ENCODE measurements at places on chromosomes 13 and 19.

DNA sequence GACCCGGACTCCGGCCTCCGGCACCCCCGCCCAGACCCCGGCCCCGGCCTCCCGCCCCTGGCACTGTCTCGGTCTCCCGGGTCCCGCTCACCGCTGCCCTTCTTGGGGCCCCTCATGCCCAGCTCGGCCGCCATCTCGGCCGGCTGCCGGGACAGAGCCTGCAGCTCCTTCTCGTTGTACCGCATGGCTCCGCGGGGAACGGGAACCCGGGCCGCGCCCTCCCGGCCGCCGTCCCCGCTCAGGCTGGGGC, 140 bp downstream of the PLEKHJ1 start:
- DNase-seq: no peak

DNA sequence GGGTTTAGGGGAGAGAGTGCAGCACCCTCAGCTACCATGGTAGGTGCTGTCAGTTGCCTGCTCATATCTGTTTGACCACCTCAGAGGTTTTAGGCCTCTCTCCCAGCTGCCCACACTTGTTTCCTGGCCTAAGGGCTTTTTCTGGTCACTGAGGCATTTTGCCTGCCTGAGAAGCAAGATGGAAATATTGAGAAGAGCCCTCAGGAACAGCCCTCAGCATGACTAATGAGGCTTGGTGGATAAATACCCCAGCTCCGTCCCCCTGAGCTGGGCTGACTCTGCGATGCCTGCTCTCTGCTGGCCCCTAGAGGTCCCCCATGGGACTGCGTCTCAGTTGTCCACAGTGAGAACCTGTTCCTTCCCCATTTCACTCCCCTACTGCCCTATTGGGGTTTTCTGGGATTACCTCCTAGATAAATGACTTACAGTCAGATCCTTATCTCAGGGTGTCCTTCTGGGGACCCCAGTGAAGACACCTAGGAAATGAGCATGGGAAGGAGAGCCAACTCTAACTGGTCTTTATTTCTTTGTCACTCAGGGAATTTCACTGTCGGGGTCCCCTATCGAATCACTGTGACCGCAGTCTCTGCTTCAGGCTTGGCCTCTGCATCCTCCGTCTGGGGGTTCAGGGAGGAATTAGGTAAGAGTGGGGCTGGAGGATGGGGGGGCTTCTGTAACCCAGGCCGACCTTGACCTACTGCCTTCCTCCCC, 13.3 kb downstream of the PALM3 start:
- peak; percentile 25 for DNase-seq

GRCh38 chr13:105084931-105085330, 1450.5 kb downstream of the EFNB2 start:
- DNase-seq: no peak

- DNase-seq: no peak
Measured at GRCh38 chr13:30774214-30774730, 38.9 kb downstream of the ALOX5AP start.

GRCh38 chr13:44199627-44200207, 173.9 kb upstream of the SERP2 start:
- peak; percentile 58 for DNase-seq

- no peak for DNase-seq
Measured at GRCh38 chr13:41465898-41466320, 8.6 kb downstream of the RGCC start.

DNA sequence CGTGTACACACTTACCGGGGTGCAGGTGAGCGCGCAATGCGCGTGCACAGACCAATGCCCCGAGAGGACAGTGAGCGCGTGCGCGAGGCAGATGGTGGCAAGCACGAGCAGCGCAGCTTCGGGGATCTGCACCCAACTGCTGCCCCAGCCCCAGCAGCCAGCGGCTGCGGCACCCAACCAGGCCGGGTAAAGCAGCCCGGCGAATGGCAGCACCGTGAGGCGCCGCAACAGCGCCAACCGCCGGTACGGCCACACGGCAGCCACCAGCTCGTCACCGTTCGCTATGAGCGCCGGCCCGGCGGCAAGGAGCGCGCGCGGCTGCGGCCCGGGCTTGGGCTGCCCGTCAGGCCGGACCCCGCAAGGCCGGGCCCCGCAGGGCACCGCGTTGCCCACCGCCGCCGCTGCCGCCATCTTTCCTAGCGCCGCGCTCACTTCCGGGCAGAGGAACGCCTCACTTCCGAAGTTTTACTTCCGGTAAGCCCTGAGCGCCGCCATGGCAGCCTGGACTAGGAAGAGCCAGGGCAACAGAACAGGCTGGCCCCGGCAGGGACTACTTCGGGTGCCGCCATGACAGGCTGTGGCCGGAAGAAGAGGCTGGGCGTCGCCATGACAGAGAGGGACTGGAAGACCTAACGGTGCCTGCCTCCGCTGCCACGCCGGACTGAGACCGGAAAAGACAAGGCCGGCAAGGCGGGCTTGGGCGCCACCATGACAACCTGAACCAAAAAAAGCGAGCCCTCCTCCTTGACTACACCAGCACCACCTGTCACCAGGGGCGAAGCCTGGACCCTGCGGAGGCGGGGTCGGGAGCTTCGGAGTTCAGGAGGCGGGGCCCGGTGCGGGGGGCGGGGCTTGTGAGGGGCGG, at the start of gene ATP13A1:
Gene ATP13A1 (minus strand): TSS at position 421 of the 865 bp plus-strand sequence. CDS start 10 bp downstream, at position 411.
- peak; percentile 99 for DNase-seq

GRCh38 chr19:53961523-53962356, 997 bp upstream of the CACNG8 start:
- no peak for DNase-seq

- DNase-seq: no peak
Measured at GRCh38 chr19:39124136-39124764, 1.3 kb upstream of the PAK4 start.

DNA sequence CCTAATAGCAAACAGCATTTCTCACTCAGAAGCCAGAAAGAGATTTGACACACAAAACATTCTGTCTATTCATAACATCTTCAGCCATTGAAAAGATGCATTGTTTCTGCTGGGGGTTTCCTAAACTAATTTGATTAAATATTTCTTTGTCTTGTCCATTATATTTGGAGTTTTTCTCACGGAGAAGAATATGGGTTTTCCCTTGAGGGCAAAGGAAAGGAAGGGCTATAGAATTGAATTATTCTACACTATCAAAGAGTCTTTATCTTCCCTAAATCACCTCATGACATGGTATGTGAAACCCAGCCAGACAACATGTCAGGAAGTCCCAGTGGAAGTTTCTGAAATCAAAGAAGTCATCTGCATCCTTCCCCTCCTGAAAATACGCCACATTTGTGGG, 186.4 kb downstream of the SHISA2 start:
- DNase-seq: no peak

GRCh38 chr13:110471156-110471832, 90.2 kb downstream of the RAB20 start:
- no peak for DNase-seq
